ENCODE measurements at places on chromosomes 1 and 21. TPM values are rescaled to one million over a fixed set of nuclear protein-coding genes. Genes with fewer than 3 reads are reported as not detected.

GRCh38 chr1:62841587-62842169, 57.7 kb downstream of the ATG4C start:
- no peaks in the 10 kb centered on the region for H3K36me3 ChIP-seq
- no peak overlapping the region for H3K4me3 ChIP-seq
- H3K27me3 ChIP-seq: no peaks in the 10 kb centered on the region
- no peak overlapping the region for H3K27ac ChIP-seq

DNA sequence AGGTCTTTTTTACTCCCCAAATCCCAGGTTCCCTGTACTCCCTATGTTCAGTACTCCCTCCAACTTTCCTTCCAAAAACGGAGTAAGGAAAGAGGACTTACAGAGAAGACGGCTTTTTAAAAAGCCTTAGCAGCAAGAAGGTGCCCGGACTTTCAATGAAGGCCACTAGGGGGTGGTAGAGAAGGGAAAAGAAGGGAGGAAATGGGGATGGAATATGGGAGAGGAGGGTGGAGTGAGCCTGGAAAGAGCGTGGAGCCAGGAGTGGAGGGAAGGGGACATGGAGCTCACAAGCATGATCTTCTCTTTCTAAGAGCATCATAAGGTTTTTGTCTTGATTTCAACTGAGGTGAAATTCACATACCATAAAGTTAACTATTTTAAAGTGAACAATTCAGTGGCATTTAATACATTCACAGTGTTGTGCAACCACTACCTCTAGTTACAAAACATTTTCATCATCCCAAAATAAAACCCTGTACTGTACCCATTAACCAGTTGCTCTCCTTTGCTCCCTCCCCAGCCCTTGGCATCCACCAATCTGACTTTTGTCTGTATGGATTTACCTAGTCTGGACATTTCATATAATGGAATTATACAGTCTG, 129.9 kb downstream of the ZNF281 start:
- no peaks in the 10 kb centered on the region for H3K4me1 ChIP-seq
- H3K27me3 ChIP-seq: no peaks in the 10 kb centered on the region
- H3K27ac ChIP-seq: no peak overlapping the region
- H3K4me3 ChIP-seq: no peak overlapping the region

GRCh38 chr21:33691945-33692603, 49.8 kb downstream of the ITSN1 start:
- no peaks in the 10 kb centered on the region for H3K27me3 ChIP-seq
- no peak overlapping the region for H3K4me3 ChIP-seq
- H3K36me3 ChIP-seq: no peaks in the 10 kb centered on the region
- H3K27ac ChIP-seq: no peak overlapping the region

DNA sequence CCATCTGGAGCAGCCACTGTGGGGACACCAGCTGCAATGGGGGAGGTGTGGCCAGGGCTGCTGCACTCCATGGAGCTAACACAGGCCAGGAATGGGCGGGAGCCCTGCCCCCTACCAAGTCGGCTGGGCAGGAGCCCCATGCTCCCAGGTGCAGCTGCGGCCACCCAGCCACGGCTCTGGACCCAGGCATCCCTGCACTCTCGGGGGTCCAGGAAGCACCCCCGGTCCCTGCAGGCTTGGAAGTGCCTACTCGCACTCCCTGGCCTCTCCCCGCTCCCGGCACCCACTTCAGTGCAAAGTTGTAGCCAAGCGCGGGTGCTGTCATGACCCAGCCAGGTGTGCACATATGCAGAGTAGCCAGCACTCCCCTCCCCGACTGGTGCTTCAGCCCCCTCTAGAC, 91.8 kb downstream of the HLCS start:
- H3K4me1 ChIP-seq: no peaks in the 10 kb centered on the region
- no peaks in the 10 kb centered on the region for H3K27me3 ChIP-seq
- no peak for DNase-seq
- no peak overlapping the region for H3K27ac ChIP-seq
- no peak overlapping the region for H3K4me3 ChIP-seq

DNA sequence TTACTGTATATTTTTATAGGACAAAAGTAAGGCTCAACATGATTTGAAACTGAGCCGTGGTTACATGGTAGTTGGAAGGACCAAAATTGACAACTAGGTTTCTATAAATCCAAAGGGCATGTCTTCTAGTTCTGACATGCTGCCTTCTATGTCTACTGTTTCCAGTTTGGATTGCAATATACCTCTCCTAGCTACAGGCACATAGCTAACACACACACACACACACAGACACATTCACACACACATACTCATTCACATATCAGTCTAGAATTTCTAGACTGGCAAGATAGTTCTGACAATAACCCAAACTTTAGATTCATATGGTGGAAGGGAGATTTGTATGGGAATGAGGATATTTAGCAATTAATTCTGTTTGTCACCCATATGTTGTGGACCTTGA, 544.8 kb upstream of the CAMK1G start:
- no peak overlapping the region for H3K27ac ChIP-seq
- no peaks in the 10 kb centered on the region for H3K4me1 ChIP-seq
- H3K36me3 ChIP-seq: no peaks in the 10 kb centered on the region
- no peak overlapping the region for H3K4me3 ChIP-seq
- no peak for DNase-seq

ILDR2 gene
- total RNA-seq: 1.5 TPM

CAPN9 gene
- 0.22 TPM for total RNA-seq

LMOD1 gene
- total RNA-seq: 0.82 TPM

GRCh38 chr1:1122981-1123480, 7.1 kb upstream of the C1orf159 start:
- no peak for DNase-seq
- H3K4me3 ChIP-seq: no peak overlapping the region
- no peak overlapping the region for H3K27ac ChIP-seq
- peaks cover 3% of the 10 kb centered on the region for H3K4me1 ChIP-seq
- peaks cover 7% of the 10 kb centered on the region for H3K27me3 ChIP-seq

- H3K36me3 ChIP-seq: no peaks in the 10 kb centered on the region
- no peak overlapping the region for H3K4me3 ChIP-seq
- H3K27me3 ChIP-seq: no peaks in the 10 kb centered on the region
- no peak for DNase-seq
- no peaks in the 10 kb centered on the region for H3K4me1 ChIP-seq
These were observed 30.0 kb upstream of the PADI6 start for GRCh38 chr1:17342014-17342441.

GNG5 gene
- 109 TPM for total RNA-seq

BEND5 gene
- total RNA-seq: 6.5 TPM

- H3K4me1 ChIP-seq: peaks cover 16% of the 10 kb centered on the region
- H3K27ac ChIP-seq: no peak overlapping the region
- peaks cover 25% of the 10 kb centered on the region for H3K27me3 ChIP-seq
- DNase-seq: peak; percentile 64
- peak overlapping the region; percentile 17 for H3K4me3 ChIP-seq
- H3K36me3 ChIP-seq: no peaks in the 10 kb centered on the region
These were observed 3.3 kb downstream of the MAPKAPK2 start for GRCh38 chr1:206687915-206688442.

GBP1 gene
- total RNA-seq: not detected

- no peak for DNase-seq
- H3K4me3 ChIP-seq: no peak overlapping the region
- H3K27me3 ChIP-seq: no peaks in the 10 kb centered on the region
- H3K27ac ChIP-seq: no peak overlapping the region
These were observed 307.0 kb upstream of the PTBP2 start for GRCh38 chr1:96414598-96414997.

GRCh38 chr1:1292442-1292779, 12.2 kb downstream of the SCNN1D start:
- H3K27me3 ChIP-seq: no peaks in the 10 kb centered on the region
- H3K4me1 ChIP-seq: peaks cover 8% of the 10 kb centered on the region
- no peak for DNase-seq
- H3K27ac ChIP-seq: no peak overlapping the region
- no peaks in the 10 kb centered on the region for H3K36me3 ChIP-seq

RNU1-2 gene
- 1,303 TPM for total RNA-seq

FRRS1 gene
- 5.6 TPM for total RNA-seq

DNA sequence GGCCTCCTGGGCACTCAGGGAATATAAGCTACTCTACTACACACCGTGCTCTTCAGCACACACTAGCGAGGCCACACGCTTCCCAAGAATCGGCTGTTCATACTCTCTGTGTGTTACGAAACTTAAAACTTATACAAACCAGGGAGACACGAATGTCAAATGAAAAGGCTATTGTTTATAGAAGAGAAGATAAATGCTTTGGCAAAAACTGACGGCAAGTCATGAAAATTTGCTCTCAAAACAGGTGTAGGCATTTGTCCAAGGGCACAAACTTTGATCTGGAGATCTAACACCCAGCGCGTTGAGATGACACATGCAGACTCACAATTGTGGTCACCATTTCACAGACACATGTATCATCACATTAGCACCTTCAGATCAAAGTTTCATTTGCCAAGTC, 46.1 kb downstream of the USP48 start:
- peaks cover 9% of the 10 kb centered on the region for H3K36me3 ChIP-seq
- no peaks in the 10 kb centered on the region for H3K4me1 ChIP-seq
- no peak overlapping the region for H3K4me3 ChIP-seq
- no peak overlapping the region for H3K27ac ChIP-seq
- no peaks in the 10 kb centered on the region for H3K27me3 ChIP-seq

DNA sequence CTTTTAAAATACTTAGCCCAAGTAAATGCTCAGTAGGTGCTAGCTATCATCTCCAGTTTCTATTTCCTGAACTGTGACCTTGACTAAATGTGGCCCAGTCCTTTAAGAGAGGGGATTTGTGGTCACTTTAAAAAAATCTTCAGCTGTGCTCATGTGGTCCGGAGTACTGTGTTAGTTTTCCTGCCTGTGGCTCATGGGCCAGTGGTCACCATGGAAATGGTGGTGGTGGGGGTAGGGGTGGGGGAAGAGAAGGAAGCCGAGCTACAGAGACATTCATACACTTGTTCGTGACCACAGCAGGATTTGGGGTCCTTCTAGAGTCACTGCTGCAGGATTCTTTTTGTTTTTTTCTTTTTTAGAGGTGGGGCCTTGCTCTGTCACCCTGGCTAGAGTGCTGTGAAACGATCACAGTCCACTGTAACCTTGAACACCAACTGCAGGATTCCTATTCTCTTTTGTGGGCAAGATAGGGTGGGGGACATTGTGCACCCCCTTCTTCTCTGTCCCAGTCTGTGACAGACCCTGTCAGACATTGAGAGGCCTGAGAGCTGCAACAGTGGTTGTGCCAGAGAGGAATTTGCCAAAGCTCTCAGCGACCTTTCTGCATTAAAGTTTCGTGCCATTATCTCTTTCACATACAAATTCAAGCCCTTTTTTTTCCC, 25.8 kb downstream of the KIF26B start:
- no peaks in the 10 kb centered on the region for H3K36me3 ChIP-seq
- H3K4me1 ChIP-seq: peaks cover 5% of the 10 kb centered on the region
- H3K4me3 ChIP-seq: no peak overlapping the region

DNA sequence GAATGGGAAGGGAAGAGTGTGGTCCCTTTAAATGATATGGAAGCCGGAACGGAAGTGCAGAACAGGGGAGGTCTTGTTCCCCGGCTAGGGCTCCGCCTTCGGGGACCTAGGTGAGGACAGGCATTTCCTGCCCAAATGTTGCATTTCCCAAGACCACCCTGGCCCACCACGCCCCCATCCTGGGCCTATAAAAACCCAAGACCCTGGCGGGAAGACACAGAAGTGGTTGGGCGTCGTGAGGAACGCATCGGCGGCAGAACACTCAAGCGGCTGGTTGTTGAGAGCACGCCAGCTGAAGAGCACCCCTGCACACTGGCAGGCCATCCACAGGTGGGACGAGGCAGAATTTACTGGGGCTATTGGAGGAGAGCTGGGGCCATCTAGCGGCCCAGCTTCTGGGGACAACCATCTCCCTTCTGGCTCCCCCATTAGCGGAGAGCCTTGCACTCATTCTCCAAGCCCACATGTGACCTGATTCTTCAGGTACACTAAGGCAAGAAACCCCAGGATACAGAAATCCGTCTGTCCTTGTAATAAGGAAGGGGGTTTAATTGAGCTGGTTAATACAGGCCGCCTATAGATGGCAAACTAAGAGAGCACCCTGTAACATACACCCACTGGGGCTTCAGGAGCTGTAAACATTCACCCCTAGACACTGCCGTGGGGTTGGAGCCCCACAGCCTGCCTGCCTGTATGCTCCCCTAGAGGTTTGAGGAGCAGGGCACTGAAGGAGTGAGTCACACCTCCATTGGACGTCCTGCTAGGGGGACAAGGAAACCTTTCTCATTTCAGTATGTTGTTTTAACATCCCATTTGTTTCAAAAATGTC, 1327.9 kb downstream of the BRINP3 start:
- H3K27ac ChIP-seq: no peak overlapping the region
- no peak overlapping the region for H3K4me3 ChIP-seq
- no peaks in the 10 kb centered on the region for H3K36me3 ChIP-seq
- H3K27me3 ChIP-seq: no peaks in the 10 kb centered on the region
- peak; percentile 60 for DNase-seq

DNA sequence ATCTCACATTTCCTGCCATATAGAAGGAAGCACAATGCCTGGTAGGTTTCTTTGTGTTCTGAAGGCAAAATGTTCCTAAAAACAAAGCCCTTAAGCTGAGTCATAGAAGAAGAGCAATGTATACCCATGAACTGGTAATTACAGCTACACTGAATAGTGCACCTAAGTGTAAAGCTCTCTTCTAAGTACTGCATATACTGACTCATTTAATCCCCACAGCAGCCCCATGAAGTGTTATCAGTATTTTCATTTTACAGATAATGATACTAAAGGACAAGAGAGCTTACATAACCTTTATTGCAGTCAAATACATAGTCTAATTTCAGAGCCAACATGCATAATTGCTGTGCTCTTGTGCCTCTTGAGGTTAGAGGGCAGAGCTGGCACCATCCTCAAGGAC, 239.9 kb downstream of the DPYD start:
- no peaks in the 10 kb centered on the region for H3K4me1 ChIP-seq
- H3K4me3 ChIP-seq: no peak overlapping the region
- no peaks in the 10 kb centered on the region for H3K36me3 ChIP-seq

GRCh38 chr1:79374397-79374796, 367.9 kb upstream of the ADGRL4 start:
- H3K4me1 ChIP-seq: no peaks in the 10 kb centered on the region
- no peaks in the 10 kb centered on the region for H3K36me3 ChIP-seq
- no peak for DNase-seq
- H3K27ac ChIP-seq: no peak overlapping the region

GRCh38 chr21:41567901-41568510, 60.0 kb upstream of the TMPRSS2 start:
- no peak overlapping the region for H3K4me3 ChIP-seq
- H3K4me1 ChIP-seq: no peaks in the 10 kb centered on the region
- no peak for DNase-seq
- H3K27me3 ChIP-seq: peaks cover 2% of the 10 kb centered on the region

DNA sequence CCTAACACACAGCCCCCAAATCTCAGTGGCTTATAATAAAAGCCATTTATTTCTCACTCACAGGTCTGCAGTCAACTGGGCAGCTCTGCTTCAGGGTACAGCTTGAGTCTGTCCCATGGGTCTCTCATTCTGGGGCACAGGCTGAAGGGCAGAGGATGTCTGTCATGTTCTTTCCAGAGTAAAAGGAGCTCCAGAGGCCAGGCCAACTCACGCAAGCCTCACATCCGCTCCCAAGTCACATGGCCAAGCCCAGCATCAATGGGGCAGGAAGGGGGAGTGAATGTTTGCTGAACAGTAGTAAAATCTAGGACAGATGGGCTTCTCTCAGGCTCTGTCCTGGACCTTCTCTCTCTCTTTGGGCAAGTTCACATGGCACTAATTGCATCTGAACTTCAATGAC, 7.1 kb upstream of the SSBP3 start:
- no peak overlapping the region for H3K27ac ChIP-seq
- H3K4me3 ChIP-seq: no peak overlapping the region
- H3K27me3 ChIP-seq: peaks cover 6% of the 10 kb centered on the region
- H3K4me1 ChIP-seq: peaks cover 14% of the 10 kb centered on the region
